ENCODE measurements at places on chromosomes 1 and 21. TPM values are rescaled to one million over a fixed set of nuclear protein-coding genes. Genes with fewer than 3 reads are reported as not detected.

The PGLYRP3 gene
- polyA plus RNA-seq, result not detected

GRCh38 chr1:19894218-19894617 lies 12.0 kb downstream of the OTUD3 start:
- no peaks in the 10 kb centered on the region for H3K4me1 ChIP-seq
- no peak overlapping the region for H3K27ac ChIP-seq
- H3K4me3 ChIP-seq, result no peak overlapping the region
- no peak for DNase-seq
- H3K36me3 ChIP-seq, result peaks cover 91% of the 10 kb centered on the region

The IGFN1 gene
- not detected for polyA plus RNA-seq

The BEND5 gene
- not detected for polyA plus RNA-seq

The KIF26B gene
- 0.01 TPM for polyA plus RNA-seq

DNA sequence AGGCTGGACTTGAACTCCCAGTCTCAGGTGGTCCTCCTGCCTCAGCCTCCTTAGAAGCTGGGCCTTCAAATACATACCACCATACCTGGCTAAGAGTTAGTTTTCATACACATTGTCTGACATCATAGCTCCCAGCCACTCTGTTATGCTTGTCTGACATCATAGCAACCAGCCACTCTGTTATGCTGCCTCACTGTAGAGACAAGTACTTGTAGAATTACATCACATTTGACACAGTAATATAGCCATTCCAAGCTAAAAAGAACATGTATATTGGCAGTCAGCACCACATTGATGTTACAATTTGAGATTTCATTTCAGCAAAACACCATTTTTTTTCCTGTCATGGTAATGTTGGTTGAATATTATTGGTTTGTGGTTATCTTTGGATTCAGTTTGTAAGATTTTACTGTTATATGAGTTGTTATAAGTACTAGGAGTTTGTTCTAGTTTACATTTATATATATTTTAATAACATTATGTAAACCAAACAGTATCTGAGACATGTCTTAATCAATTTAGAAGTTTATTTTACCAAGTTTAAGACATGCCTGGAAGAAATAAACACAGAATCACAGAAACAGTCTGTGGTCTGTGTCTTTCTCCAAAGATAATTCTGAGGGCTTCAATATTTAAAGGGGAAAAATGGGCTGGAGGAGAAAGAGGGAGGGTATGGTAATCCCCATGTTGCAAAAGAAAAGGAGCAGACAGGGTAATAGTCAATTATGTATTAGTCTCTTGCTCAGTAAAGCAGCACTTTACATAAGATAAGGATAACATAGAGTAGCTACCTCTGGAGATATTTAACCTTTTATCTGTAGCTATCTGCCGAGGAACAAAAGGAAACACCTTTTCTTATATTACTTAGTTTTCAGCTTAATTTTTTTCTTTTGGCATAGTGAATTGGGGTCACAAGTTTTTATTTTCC lies 43.0 kb downstream of the XPR1 start:
- no peak overlapping the region for H3K27ac ChIP-seq
- no peak for DNase-seq
- H3K27me3 ChIP-seq, result no peaks in the 10 kb centered on the region
- no peak overlapping the region for H3K4me3 ChIP-seq
- H3K4me1 ChIP-seq, result no peaks in the 10 kb centered on the region
- no peaks in the 10 kb centered on the region for H3K36me3 ChIP-seq

All from CD14-positive monocyte (primary cell).